ENCODE measurements at places on chromosomes 2 and 18.

DNA sequence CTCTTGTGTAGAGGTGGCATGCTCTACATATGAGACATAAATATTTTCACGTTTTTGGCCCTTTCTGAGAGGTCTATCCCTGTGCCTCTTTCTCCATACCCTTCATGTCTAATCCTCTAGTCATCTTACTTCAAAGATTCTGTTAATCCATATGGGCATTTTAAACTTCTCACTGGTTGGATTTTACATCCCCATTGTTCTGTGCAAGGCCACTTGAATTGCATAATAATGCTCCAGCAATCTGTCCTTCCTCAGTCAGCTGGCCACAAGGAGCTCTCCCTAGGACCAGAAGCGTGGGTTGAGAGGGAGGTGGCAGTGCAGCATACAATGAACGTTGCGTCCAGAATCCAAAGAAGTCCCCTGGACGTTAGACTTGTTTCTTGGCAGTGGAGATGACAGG is 58.2 kb downstream of the TDRD15 start:
- DNase-seq, result no peak

DNA sequence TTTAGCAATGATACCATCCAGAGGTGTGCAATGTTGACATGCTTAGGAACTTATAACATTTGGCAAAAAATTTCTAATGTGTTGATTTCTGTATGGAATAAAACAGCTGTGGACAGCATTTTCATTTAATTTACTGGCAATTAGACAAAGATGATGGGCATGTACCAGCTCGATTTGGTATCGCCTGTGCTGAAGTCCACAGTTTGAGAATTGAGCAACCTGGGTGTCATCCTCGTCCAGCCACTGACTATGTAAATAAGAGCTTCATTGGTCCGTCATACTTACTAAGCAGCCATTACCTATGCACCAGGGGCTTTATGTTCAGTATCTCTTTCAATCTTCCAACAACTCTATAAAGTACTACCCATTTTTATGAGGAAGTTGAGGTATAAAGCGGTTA is 24.6 kb upstream of the ACAA2 start:
- no peak for DNase-seq

GRCh38 chr2:176804392-176804791 is 408.2 kb upstream of the HNRNPA3 start:
- DNase-seq, result no peak

- DNase-seq, result no peak
Measured at GRCh38 chr2:103880081-103880834, 973.7 kb upstream of the POU3F3 start.

GRCh38 chr18:11842562-11842961 is 8.7 kb upstream of the CHMP1B start:
- no peak for DNase-seq
